ENCODE measurements at places on chromosomes 11 and 22. TPM values are rescaled to one million over a fixed set of nuclear protein-coding genes. Genes with fewer than 3 reads are reported as not detected.

GRCh38 chr22:27919942-27920755 lies 1.1 kb upstream of the PITPNB start:
- H3K4me3 ChIP-seq, result peak overlapping the region; percentile 88
- H3K27ac ChIP-seq, result peak overlapping the region; percentile 95
- peak; percentile 66 for DNase-seq
- peaks cover 40% of the 10 kb centered on the region for H3K4me1 ChIP-seq
- H3K36me3 ChIP-seq, result peaks cover 15% of the 10 kb centered on the region
- no peaks in the 10 kb centered on the region for H3K27me3 ChIP-seq

- peaks cover 14% of the 10 kb centered on the region for H3K4me1 ChIP-seq
- peak overlapping the region; percentile 27 for H3K27ac ChIP-seq
- H3K27me3 ChIP-seq, result no peaks in the 10 kb centered on the region
- H3K36me3 ChIP-seq, result no peaks in the 10 kb centered on the region
- peak overlapping the region; percentile 29 for H3K4me3 ChIP-seq
These were observed 38.1 kb upstream of the ADA2 start for GRCh38 chr22:17257121-17258001.

The ANO1 gene
- total RNA-seq, result not detected

DNA sequence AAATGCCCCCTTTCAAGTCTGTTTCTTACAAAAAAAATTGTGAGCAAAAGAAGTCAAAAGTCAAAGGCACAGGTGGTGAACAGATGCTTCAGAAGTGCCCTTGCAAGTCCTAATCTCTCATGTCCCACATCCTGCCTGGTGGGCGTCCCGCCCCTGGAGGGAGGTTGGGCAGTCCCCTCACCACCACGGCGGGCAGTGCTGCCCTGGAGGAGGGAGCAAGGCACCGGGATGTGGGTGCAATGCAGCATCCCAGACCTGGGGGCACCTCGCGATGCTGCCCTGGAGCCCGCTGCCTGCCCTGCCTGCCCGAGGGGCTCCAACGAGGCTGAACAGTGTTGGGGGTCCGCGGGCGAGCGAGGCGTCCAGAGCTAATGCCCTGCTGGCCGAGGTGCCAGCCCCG lies 15.9 kb downstream of the MRGPRG start:
- H3K4me3 ChIP-seq, result no peak overlapping the region
- peaks cover 5% of the 10 kb centered on the region for H3K27me3 ChIP-seq
- no peaks in the 10 kb centered on the region for H3K36me3 ChIP-seq
- no peak overlapping the region for H3K27ac ChIP-seq
- no peak for DNase-seq
- peaks cover 12% of the 10 kb centered on the region for H3K4me1 ChIP-seq

GRCh38 chr11:17697175-17697949 lies 22.0 kb upstream of the MYOD1 start:
- no peaks in the 10 kb centered on the region for H3K4me1 ChIP-seq
- peaks cover 52% of the 10 kb centered on the region for H3K27me3 ChIP-seq
- no peak overlapping the region for H3K4me3 ChIP-seq
- no peak for DNase-seq

The ZBTB16 gene
- 2.7 TPM for total RNA-seq
